ENCODE measurements at places on chromosomes 3 and 15. TPM values are rescaled to one million over a fixed set of nuclear protein-coding genes. Genes with fewer than 3 reads are reported as not detected.

The C15orf62 gene
- 0.07 TPM for total RNA-seq

The FBN1 gene
- 5.0 TPM for total RNA-seq

The RFT1 gene
- 27.7 TPM for total RNA-seq

The NANOGP8 gene
- total RNA-seq, result not detected

The PLSCR2 gene
- total RNA-seq, result not detected

The CFAP161 gene
- not detected for total RNA-seq

The SHC4 gene
- 0.95 TPM for total RNA-seq

The ERC2 gene
- 0.25 TPM for total RNA-seq

The GP5 gene
- not detected for total RNA-seq

The PROK2 gene
- not detected for total RNA-seq

The MELTF gene
- total RNA-seq, result 71.8 TPM

The NMD3 gene
- total RNA-seq, result 47.8 TPM

The RHCG gene
- 45.3 TPM for total RNA-seq

The TLR9 gene
- 0.05 TPM for total RNA-seq

The ITIH1 gene
- not detected for total RNA-seq

The OR5K2 gene
- total RNA-seq, result not detected

The ALDH1A2 gene
- total RNA-seq, result not detected

The NLGN1 gene
- total RNA-seq, result not detected

The SERINC4 gene
- total RNA-seq, result 0.08 TPM

The C15orf39 gene
- 33.8 TPM for total RNA-seq

The GOLGA8K gene
- total RNA-seq, result 0.89 TPM

The TGM5 gene
- not detected for total RNA-seq

The GABRA5 gene
- total RNA-seq, result 131 TPM

The AADACL2 gene
- not detected for total RNA-seq

The ARHGEF26 gene
- 6.7 TPM for total RNA-seq

The AVEN gene
- 21.4 TPM for total RNA-seq

Measured in A549 treated with CORT108297 at 1 μM for 4 hours (cell line).